CD8-positive, alpha-beta memory T cell (primary cell): ENCODE measurements at places on chromosomes 11 and 22. TPM values are rescaled to one million over a fixed set of nuclear protein-coding genes. Genes with fewer than 3 reads are reported as not detected.

GRCh38 chr11:4453118-4453517, 4.0 kb downstream of the OR52K2 start:
- DNase-seq, result no peak

DNA sequence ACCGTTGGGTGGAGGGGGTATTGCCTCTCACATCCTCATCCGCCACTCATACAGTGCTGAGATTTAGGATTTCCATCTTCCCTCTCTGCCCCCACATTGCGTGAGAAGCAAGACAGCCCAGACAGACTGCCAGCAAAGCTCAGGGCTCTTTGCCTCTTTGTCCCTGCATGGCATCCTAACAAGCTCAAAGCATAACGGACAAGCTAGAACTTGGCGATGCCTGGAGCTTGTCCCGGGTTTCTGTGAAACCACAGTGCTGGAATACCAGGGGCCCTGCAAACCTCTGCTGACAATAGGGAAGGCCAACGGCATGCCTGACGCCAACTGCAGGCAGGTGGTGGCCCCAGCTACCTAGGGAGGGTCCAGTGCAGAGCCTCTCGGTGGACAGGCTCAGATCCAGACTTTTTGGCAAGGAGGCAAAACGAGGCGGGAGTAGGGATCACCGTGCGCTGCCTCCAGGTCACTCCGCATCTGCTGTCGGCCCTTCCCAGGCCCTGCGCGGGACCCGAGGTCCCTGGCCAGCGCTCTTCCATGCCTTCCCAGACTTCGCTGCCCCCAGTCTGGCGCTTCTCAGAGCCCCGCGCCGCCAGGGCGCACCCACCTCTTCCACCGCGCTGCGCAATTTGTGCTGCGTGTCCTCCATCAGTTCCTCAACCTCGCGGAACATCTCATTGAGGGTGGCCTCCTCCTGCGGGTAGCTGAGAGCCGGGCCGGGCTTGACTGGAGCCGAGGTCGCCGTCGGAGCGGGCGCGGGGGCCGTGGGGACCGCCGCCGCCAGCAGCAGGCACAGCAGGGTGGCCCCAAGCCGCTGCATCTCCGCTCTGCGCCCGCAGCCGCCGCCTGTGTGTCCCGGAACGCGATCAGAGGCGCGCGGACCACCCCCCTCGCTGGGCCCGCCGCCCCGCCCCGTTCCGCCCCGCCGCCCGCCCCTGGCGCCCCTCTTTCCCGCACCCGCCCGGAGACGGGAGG, at the start of gene DKK3:
DKK3 (minus strand) TSS at position 858 of the 969 bp plus-strand sequence; CDS start at position 814, 44 bp downstream.
- DNase-seq, result peak; percentile 14

- DNase-seq, result no peak
Observed at GRCh38 chr22:22180738-22181285, 63.8 kb upstream of the VPREB1 start.

DNA sequence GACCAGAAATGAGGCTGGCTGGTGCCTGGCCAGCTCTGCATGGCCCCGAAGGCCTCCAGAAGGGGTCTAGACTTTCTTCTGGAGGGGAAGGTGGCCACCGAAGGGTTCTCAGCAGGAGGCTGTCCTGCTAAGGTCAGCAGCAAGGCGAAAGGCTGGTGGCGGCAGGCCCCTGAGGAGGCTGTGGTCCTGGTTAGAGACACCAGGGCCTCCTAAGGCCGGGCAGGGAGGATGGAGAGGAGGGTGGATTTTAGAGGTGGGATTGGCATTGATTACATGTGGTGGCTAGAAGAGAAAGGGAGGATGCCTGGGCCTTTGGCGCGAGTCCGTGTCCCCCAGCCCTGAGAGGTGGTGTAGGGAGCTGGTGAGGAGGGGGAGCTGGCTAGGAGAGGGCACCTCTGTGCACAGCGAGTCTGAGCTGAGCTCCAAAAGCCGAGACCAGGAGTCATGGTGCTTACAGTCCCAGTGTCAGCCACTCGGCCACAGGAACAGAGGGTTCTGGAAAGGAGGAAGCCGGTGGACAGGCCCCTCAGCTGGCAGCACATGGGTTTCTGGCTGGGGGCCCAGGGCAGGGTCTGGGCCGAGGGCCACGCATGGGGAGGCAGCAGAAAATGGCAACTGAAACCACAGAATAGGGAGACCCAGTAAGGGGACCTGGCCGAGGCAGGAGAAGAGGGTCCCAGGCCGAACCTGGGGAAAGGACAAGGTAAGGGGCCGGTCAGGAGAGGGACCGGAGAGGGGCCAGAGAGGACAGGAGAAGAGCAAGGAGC, 2.5 kb downstream of the FERMT3 start:
- no peak for DNase-seq

DNA sequence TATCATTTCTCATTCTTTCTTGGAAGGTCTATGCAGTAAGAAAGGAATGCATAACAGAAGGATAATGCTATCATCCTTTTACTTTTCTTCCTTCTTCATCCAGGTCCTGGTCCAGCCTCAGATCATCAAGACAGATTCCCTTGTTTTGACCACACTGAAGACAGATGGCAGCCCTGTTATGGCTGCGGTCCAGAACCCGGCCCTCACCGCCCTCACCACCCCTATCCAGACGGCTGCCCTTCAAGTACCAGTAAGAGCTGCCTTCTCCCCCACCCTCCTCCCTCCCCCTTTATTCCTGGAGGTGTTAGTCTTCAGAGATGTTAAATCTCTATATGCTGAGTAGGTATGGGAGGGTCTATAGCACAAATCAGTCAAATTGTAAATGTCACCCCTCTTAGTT, 37.9 kb downstream of the SREBF2 start:
- no peak for DNase-seq

DNA sequence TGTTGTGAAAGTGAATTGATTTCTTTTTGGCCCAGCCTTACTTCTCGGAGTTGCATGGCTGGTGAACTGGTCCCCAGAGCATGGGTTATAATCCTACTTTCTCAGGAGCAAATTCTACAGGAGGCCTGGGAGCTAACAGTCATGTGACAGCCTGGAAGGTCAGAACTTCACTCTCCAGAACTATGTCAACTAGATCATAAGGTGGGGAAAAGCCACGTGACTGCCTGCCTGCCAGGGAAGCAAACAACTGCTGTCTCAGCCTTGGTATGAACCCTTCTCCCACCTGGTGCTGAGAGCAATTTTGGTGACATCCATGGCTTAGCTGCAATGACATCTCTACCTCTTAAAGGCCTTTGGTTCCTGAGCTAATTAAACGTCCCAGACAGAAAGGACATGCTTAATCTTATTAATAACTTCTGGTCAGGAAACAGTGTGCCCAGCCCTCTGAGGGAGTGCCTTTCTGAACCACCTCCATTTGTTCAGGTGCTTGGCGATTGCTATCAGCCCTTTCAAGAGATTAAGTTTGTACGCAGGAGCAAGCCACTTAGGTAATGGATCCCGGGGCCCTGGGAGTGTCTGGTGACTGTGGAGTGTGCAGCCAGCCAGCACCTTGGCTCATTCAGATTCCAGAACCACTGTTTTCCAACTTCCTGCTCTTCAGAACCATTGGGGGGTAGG, 1.4 kb upstream of the CREB3L1 start:
- DNase-seq, result no peak

- DNase-seq, result no peak
Observed at GRCh38 chr11:8315954-8316353, 52.3 kb upstream of the LMO1 start.

DNA sequence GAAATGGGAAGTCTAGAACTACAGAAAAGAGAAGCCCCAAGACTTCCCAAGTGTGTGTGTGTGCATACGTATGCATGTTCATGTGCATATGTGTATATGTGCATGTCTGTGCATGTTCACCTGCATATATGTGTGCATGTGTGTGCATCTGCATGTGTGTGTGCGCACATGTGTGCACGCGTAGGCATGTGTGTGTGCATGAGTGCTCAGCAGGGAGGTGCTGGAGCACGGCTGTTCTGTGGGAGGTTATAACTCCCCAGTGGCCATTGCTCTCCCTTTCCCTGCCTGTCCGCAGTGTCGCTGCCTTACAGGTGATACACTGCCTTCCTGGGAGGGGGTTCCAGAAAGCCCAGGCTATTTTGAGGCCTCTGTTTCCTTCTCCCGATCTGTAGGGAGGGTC, 29.8 kb downstream of the B3GAT1 start:
- DNase-seq, result no peak

DNA sequence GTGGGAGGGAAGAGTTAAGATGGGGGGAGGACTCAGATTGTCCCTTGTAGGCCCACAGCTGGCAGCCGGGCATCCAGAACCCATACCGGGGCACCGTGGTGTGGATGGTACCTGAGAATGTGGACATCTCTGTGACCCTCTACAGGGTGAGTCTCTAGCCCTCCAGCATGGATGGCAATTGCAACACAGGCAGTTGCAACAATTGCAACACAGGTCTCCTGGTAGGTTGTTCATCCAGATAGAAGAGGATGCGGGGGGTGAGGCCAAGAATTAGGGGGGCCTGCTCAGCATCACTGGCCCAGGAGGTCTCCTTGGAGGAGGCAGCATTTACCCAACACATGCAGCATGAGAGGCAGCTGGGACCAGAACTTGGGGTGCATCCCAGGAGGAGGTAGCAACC, 3.4 kb downstream of the EHBP1L1 start:
- no peak for DNase-seq

- DNase-seq, result no peak
Observed at GRCh38 chr22:40441761-40442390, 71.5 kb downstream of the SGSM3 start.

DNA sequence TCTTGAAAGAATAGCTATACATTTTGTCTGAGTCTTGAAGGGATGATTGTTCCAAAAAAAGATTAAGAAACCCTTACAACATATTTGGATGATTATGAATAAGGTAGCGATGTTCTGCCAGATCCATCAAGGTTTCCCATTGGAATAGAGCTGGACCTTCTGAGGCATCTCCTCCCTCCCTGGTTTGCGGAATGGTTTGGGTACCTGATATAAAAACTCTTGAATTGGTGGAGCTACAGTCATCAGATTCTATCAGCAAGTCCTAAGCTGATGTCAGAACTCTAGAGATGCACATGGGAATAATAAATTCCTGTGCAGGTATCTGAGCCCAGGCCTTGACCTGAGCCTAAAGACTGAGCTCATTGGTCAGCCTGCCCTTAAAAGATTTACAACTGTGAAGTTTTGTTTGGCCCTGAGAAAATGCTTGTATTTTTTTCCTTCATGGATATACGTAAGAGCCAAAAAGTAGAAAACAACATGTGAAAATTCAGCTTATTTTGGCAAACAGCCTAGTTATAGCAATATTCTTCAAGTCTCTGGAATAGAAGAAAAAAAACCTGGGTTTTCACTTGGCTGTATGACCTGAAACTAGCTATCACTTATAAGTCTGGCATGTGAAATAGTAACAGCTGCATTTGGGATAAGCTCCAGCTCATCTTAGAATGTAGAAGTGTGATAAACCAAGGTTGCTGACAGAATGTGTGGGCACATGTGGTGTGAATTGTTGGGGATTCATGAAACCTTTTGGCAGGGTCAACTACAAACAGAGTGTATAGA, 265.7 kb upstream of the CTSC start:
- no peak for DNase-seq

DNA sequence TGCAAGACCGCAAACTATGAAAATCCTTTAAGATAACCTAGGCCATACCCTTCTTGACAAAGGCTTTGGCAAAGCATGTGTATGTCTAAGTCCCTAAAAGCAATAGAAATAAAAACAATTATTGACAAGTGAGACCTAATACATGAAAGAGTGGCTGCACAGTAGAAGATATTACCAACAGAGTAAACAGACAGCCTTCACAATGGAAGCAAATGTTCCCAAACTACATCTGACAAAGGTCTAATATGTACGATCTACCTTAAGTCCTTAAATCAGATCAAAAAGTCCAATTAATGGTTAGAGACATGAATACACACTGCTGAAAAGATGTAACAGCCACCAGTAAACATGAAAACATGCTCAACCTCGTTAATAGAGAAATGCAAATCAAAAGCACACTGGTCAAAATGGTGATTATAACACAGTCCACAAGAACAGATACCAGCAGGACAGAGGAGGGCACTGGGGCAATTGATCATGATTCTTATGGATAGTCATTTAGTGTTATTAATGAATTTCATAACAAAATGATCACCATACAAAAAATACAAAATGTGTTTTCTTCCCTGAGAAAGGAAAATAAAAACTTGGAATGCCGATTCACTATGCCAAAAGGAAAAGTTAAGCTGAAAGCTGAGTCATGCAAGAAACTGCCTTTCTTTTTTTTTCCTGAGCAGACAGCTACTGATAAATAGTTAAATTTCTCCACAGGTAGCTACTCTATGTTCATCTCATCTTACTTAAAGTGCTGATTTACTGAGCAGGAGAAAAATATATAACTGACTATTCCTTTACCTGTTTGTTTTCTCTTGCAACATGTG, 102.6 kb upstream of the VPREB1 start:
- no peak for DNase-seq

DNA sequence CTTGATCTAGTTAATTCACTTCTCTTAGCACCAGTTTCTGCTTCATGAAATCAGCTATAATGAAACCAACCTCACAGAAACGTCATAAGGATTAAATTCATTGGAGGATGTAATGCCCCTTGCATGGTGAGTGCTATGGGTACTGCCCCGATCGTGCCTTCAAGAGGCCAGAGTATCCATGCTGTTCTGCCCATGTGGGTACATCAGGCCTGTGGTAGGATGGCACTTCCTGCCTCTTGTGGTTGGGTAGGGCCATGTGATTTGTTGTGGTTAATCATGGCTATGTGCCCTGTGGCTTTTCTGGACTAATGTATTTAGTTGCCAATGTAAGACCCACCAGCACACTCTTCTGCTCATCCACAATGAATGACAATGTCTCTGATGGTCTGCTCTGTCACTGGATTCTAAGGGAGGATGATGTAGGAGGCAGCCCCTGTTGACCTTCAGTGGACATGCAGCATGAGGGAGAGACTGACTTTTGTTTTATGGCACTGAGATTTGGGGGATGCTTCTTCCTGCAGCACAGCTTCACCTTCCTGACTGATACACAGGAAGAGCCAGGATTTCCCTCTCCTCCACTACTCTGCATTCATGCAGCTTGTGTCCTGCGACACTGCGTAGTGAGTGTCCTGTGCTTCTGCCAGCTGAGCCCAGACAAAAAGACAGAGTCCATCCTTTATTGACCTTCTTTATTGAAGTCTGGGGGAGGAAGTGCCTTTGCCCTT, 66.2 kb downstream of the DHCR7 start:
- DNase-seq, result no peak

GRCh38 chr11:107988397-107989158, 20.1 kb upstream of the CUL5 start:
- no peak for DNase-seq

- no peak for DNase-seq
Observed at GRCh38 chr22:30104501-30105156, 24.4 kb downstream of the HORMAD2 start.

GRCh38 chr22:39653787-39654077, 83.2 kb downstream of the CACNA1I start:
- DNase-seq, result no peak

GRCh38 chr22:29734406-29734805, 14.6 kb downstream of the CABP7 start:
- DNase-seq, result no peak

C1QTNF4 gene
- total RNA-seq, result not detected

F2 gene
- not detected for total RNA-seq

INPPL1 gene
- 97.2 TPM for total RNA-seq

ISX gene
- total RNA-seq, result not detected
